Testis (tissue), 5 donors: ENCODE measurements at places on chromosomes 5 and 9. TPM values are rescaled to one million over a fixed set of nuclear protein-coding genes. Genes with fewer than 3 reads are reported as not detected.

DNA sequence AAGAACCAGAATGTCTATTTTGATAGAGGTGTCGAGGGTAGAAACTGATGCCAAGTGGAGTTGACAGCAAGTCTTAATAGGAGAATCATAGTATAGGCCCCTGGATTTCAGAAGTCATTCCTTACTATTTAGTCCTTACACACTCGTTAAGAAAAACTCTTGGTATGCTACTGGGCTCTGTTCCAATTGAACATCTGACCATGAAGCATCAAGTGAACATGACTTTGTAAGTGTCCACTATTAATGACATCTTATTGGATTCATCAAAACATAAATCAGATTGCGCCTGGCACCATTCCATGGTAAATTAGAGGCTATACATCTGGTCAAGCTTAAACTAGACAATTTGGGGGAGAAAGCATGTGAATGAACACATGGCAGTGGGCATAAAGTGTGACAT lies 1056.5 kb upstream of the EDIL3 start:
- no peak for DNase-seq

DNA sequence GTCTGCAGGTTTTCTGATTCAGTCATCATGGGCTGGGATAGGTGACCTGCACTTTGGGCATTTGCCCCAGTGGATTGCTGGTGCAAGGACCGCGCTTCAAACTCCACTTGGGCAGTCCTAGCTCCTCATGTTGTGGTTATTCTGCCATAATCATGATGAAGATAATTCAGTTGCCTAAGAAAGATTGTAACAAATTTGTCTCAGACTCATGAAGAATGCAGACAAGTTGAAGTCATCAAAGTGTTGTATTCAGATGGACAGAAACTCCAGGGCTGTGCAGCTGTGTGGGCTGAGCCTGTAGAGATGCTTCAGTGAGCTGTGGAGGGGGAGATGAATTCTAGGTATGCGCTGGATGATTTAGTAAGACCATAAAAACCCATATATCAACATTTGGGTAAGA lies 38.5 kb downstream of the TARS1 start:
- no peak for DNase-seq

DNA sequence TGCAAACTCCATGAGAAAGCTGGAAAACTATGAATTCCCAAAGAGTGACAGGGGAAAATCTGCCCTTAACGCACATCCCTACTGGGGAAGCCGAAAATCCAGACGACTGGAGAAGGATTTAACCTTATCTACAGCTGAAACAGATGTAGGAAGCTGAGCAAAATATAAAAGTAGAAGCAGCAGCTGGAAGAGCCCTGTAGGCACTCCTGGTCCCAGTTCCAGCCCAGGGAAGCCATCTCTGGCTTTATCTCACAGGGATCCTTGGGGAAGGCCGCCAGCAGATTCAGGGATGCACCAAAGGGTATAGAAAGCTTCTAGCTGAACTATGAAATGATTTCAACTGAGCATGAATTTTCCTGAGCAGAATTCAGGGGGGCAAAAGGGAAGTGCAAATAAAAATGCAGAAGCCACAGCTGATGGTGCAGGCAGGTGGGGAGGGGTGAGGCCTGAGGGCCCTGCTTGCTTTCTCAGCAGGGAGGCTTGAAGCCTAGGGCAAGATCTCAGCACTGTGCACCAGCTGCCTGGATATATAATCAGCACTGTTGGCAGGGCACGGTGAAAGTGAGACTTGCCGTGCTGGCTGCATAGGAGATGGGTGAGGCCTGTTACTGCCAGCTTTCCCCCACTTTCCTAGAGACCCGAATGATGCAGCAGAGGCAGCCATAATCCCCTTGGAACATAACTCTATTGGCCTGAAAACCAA lies 2019.5 kb upstream of the NUDT12 start:
- no peak for DNase-seq

- DNase-seq, result no peak
Observed at GRCh38 chr5:74098941-74099340, 472.9 kb downstream of the ARHGEF28 start.

Gene GLDC
- total RNA-seq, result 11.4 TPM

Gene NMUR2
- total RNA-seq, result 5.0 TPM

Gene KIF12
- total RNA-seq, result 9.2 TPM
